Activated naive CD8-positive, alpha-beta T cell treated with anti-CD3 and anti-CD28 coated beads for 36 hours (primary cell): ENCODE measurements at places on chromosomes 7 and 10. TPM values are rescaled to one million over a fixed set of nuclear protein-coding genes. Genes with fewer than 3 reads are reported as not detected.

DNA sequence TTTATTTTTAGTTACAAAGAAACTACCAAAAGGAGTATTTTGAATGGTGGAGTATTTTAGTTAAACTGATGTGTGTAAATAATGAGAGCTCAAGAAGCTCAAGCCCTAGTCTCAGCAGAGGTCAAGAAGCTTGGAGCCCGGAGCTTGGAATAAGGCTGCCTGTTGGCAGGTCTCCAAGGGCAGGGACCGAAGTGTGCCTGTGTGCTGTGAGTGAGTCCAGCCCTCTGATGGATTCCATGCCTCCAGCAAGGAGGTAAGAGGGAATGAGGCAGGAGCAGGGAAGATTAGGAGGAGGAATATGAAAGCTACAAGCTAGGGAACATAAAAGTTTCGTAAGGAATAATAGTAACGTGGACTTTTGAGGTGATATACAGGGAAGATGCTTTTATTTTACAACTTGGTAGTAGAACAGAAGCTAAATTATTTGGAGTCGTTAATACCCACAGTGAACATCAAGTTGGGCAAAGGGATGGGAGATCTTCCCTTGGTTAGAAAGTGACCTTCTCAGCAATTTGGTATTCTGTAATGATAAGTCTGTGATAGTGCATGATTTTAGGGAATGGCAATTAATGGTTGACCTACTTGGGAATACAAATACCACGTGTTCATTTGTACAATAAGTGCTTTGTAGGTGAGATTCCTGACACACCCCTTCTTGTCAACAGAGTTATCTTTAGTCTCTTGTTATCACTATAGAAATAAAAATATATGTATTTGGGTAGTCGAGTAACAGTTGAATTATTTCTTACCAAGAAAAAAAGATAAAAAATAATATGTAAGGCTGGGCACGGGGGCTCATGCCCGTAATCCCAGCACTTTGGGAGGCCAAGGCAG is 4.6 kb downstream of the SEC23IP start:
- H3K27me3 ChIP-seq = no peaks in the 10 kb centered on the region
- H3K4me1 ChIP-seq = peaks cover 41% of the 10 kb centered on the region
- DNase-seq = no peak

DNA sequence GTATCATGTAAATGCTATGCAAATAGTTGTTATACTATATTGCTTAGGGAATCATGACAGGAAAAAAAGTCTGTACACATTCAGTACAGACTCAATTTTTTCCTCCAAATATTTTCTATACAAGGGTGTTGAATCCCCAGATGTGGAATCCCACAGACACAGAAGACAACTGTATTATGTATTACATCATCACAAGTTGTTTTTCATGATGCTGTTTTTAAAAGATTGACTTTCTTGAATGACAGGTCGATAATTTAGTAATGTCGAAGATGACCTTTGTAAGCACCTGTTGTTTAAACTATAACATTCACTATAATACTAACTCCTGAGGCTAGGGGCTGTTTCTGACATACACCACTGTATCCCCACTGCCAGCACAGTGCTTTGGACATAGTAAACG is 143.5 kb downstream of the MLLT10 start:
- H3K36me3 ChIP-seq = peaks cover 26% of the 10 kb centered on the region
- peaks cover 5% of the 10 kb centered on the region for H3K4me1 ChIP-seq
- no peak overlapping the region for H3K4me3 ChIP-seq
- H3K27me3 ChIP-seq = no peaks in the 10 kb centered on the region

- H3K4me1 ChIP-seq = peaks cover 3% of the 10 kb centered on the region
- no peaks in the 10 kb centered on the region for H3K36me3 ChIP-seq
- no peak for DNase-seq
- no peak overlapping the region for H3K4me3 ChIP-seq
Observed at GRCh38 chr10:89373916-89374711, 3.7 kb upstream of the IFIT1B start.

GRCh38 chr7:92987538-92987937 is 130.2 kb downstream of the SAMD9 start:
- no peak overlapping the region for H3K27ac ChIP-seq
- H3K27me3 ChIP-seq = peaks cover 10% of the 10 kb centered on the region
- H3K4me1 ChIP-seq = no peaks in the 10 kb centered on the region
- no peak overlapping the region for H3K4me3 ChIP-seq
- peaks cover 2% of the 10 kb centered on the region for H3K36me3 ChIP-seq

DNA sequence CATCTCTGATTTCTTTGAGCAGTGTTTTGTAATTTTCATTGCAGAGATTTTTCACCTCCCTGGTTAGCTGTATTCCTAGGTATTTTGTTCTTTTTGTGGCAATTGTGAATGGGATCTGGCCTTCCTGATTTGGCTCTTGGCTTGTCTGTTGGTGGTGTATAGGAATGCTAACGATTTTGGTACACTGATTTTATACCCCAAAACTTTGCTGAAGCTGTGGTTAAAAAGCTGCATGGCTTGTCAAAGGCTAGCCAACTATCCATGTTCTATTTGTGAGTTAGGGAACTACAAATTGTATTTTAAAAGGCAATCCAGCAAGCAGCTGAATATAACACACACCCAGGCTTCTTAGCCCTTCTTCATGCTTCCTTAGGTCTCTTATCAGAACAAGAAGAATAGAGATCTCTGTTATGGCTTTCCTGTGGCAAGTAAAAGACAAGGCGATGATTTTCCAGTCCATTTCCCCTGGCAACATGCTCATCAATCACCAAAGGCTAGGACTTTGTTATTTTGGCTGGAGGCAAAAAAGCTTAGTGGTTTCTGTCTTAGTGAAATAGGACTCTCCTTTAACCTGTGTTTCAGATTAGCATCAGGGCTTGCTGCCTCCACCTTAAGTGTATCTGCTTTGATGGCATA is 77.5 kb downstream of the CDK6 start:
- H3K4me3 ChIP-seq = no peak overlapping the region
- H3K27me3 ChIP-seq = no peaks in the 10 kb centered on the region
- peaks cover 23% of the 10 kb centered on the region for H3K4me1 ChIP-seq
- peaks cover 54% of the 10 kb centered on the region for H3K36me3 ChIP-seq
- no peak for DNase-seq

DNA sequence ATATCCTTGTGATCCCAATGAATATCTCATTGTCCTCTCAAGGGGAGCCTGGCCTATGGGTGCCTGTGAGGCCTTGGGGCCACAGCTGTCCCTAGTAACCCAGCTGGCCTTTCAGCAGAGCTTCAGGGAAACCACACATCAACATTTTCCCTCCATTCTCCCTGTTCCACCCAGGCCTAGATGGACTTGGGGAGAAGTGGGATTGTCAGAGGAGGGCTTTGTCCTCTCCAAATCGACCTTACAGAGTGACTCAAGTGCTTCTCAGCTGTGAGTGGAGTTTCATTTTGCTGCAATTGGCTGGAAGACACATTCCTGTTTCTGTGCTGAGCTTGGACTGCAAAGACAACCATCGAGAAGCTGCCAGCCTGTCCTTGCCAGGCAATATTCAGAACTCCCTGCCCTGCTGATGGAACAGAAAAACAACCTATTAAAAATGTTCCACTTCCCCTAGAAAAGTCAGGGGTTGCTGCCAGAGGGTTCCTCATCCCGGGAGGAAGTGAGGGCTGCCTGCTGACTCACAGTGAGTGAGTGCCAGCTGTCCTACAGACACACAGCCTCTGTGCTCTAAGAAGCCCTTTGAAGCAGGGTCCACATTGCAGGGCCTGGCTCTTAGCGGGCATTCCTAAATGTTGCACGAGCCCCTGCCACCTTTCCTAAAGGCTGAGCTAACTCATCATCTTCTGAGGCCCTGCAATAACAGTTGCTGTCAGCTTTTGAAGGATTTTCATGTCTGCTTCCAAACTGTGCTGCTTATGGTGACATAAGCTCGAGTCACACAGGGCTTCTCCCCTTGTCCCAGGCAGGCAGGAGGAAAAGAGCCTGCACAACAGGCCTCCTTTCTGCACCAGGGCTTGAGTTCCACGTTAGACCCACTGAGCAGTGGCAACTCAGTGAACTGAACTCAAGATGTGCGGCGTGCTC is 20.5 kb downstream of the STRA8 start:
- H3K27ac ChIP-seq = no peak overlapping the region
- H3K4me1 ChIP-seq = peaks cover 11% of the 10 kb centered on the region
- H3K36me3 ChIP-seq = no peaks in the 10 kb centered on the region
- no peak overlapping the region for H3K4me3 ChIP-seq
- no peak for DNase-seq

- no peaks in the 10 kb centered on the region for H3K27me3 ChIP-seq
- no peaks in the 10 kb centered on the region for H3K4me1 ChIP-seq
- no peak for DNase-seq
Observed at GRCh38 chr10:111481261-111481826, 404.5 kb downstream of the ADRA2A start.

DNA sequence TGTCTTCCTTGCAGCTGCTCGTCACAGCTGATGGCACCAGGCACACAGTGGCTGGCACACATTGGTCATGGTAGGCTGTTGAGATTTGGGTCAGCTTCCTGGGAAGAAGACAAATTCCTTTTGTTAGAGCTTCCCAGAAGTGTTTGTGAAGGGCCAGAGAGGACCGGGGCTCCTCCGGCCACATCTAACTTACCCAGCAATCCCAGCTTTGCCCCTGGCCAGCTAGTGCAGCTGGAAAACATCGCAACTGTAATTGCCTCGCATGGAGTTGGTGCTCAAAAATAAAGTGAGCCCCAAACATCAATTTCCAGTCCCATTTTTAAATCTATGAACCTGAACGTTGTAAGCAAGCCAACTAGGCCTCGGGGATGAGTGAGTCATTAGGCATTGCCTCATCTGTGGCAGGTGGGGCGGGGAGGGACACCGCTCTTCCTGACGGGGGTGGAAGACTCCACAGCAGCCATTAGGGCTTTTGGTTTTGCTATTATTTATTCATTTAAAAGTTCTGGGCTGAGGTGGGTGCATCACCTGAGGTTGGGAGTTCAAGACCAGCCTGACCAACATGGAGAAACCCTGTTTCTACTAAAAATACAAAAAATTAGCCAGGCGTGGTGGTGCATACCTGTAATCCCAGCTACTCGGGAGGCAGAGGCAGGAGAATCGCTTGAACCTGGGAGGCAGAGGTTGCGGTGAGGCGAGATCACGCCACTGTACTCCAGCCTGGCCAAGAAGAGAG is 12.4 kb downstream of the CPA5 start:
- peaks cover 2% of the 10 kb centered on the region for H3K36me3 ChIP-seq
- peaks cover 14% of the 10 kb centered on the region for H3K4me1 ChIP-seq
- no peaks in the 10 kb centered on the region for H3K27me3 ChIP-seq
- no peak for DNase-seq
- H3K27ac ChIP-seq = no peak overlapping the region

- H3K36me3 ChIP-seq = no peaks in the 10 kb centered on the region
- H3K27ac ChIP-seq = no peak overlapping the region
- H3K4me3 ChIP-seq = no peak overlapping the region
- H3K27me3 ChIP-seq = peaks cover 6% of the 10 kb centered on the region
- no peaks in the 10 kb centered on the region for H3K4me1 ChIP-seq
- no peak for DNase-seq
Observed at GRCh38 chr7:45902820-45903219, 14.5 kb downstream of the IGFBP1 start.

DNA sequence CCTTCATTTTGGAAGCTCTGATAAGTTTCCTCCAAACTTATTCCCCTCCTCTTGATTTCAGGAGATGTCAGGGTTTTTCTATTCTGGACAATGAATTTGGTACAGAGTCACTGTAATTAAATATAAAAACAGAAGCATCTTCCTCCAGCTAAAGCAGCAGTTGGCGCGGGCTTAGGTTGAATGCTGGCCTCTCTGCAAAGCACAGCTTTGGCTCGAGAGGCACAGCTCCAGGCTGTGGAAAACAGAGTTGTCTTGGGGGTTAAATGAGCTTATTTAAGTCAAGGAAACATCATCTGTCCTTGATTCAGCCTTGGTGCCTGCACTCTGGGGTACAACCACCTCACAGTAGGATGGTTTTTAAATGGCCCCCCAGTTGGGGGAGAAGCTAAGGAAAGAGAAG is 35.0 kb upstream of the PDCD4 start:
- H3K36me3 ChIP-seq = peaks cover 3% of the 10 kb centered on the region
- no peak for DNase-seq

DNA sequence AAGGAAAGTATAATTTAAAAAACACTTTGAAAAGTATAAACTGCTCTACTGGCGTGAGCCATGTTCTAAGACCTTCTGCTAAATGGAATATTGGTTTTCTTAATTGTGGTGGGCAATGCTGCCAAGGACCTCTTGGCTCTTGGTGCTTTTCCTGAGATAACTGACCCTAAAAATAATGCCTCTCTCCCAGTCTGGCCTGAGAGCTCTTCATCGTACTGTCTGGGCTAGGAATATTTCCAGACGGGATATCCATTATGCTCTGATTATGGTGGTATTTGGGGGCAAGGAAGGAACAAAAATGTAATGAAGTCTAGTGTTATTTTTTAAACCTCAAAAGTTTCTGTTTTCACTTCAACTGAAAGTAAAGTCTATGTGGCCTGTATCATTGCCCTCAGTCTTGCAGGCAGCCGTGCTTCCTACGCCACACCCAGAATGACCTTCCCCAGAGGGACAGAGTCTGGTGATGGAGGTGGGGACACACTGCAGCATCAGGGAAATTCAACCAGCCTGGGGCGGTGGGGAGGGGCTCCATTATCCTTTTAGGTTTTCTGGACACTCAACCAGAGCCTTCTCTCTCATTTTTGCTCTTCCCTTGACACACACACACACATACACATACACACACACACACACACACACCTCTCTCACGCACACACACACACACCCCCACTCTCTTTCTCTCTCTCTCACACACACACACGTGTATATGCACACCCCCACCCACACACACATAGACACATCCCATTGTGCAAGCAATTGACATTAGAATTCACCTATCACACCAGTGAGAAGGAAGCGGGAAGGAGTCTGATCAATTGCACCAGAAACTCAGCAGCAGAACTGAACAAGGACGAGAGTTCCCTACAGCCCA is 99.6 kb downstream of the LRRC18 start:
- no peaks in the 10 kb centered on the region for H3K36me3 ChIP-seq
- H3K27me3 ChIP-seq = no peaks in the 10 kb centered on the region
- H3K4me1 ChIP-seq = no peaks in the 10 kb centered on the region
- DNase-seq = no peak

- no peak overlapping the region for H3K27ac ChIP-seq
- peaks cover 6% of the 10 kb centered on the region for H3K27me3 ChIP-seq
- no peaks in the 10 kb centered on the region for H3K36me3 ChIP-seq
Observed at GRCh38 chr7:111654343-111654742, 92.1 kb upstream of the IMMP2L start.

GRCh38 chr10:59008452-59008851 is 168.0 kb upstream of the PHYHIPL start:
- no peaks in the 10 kb centered on the region for H3K4me1 ChIP-seq
- no peak overlapping the region for H3K4me3 ChIP-seq
- no peaks in the 10 kb centered on the region for H3K36me3 ChIP-seq
- no peak for DNase-seq
- no peaks in the 10 kb centered on the region for H3K27me3 ChIP-seq

- no peak overlapping the region for H3K4me3 ChIP-seq
- DNase-seq = no peak
- no peak overlapping the region for H3K27ac ChIP-seq
- H3K4me1 ChIP-seq = peaks cover 5% of the 10 kb centered on the region
Observed at GRCh38 chr10:121891103-121891502, 36.7 kb downstream of the ATE1 start.

GRCh38 chr7:47698386-47698785 is 116.5 kb upstream of the TNS3 start:
- H3K4me1 ChIP-seq = no peaks in the 10 kb centered on the region
- no peaks in the 10 kb centered on the region for H3K27me3 ChIP-seq
- no peak overlapping the region for H3K27ac ChIP-seq
- no peak overlapping the region for H3K4me3 ChIP-seq
- no peak for DNase-seq

Gene DKK1
- total RNA-seq = not detected

Gene FGFR2
- total RNA-seq = not detected

Gene FRMPD2
- total RNA-seq = not detected

Gene PIP
- total RNA-seq = not detected
